ENCODE measurements at places on chromosomes 4 and X. TPM values are rescaled to one million over a fixed set of nuclear protein-coding genes. Genes with fewer than 3 reads are reported as not detected.

PGRMC1 gene
- 246 TPM for total RNA-seq

MAB21L2 gene
- 38.3 TPM for total RNA-seq

CENPI gene
- 51.3 TPM for total RNA-seq

GPC3 gene
- 1,039 TPM for total RNA-seq

HTN1 gene
- not detected for total RNA-seq

COMMD8 gene
- 46.1 TPM for total RNA-seq

PCDH10 gene
- 0.15 TPM for total RNA-seq

TDO2 gene
- not detected for total RNA-seq
